Pulmonary artery endothelial cell (primary cell): ENCODE measurements at places on chromosomes 1 and 21. TPM values are rescaled to one million over a fixed set of nuclear protein-coding genes. Genes with fewer than 3 reads are reported as not detected.

RBM11 gene
- total RNA-seq = not detected in 2 replicates

DISC1 gene
- total RNA-seq = 10.1 and 10.9 TPM in 2 replicates

TRAF5 gene
- 14.4 and 14.8 TPM in 2 replicates for total RNA-seq

DIO1 gene
- total RNA-seq = not detected in 2 replicates

SPAG17 gene
- not detected in 2 replicates for total RNA-seq

CFHR2 gene
- total RNA-seq = not detected in 2 replicates

CAPN9 gene
- total RNA-seq = not detected in 2 replicates

ST6GALNAC5 gene
- not detected in 2 replicates for total RNA-seq

PDE4B gene
- total RNA-seq = 49.6 and 53.2 TPM in 2 replicates

ZMYND12 gene
- total RNA-seq = 0.28 and 0.40 TPM in 2 replicates

ZNF593OS gene
- not detected in 2 replicates for total RNA-seq

OR10J1 gene
- total RNA-seq = not detected in 2 replicates

NR1I3 gene
- not detected in 2 replicates for total RNA-seq

TNFAIP8L2 gene
- 0.13 and 0.35 TPM in 2 replicates for total RNA-seq

LCE1F gene
- total RNA-seq = not detected in 2 replicates

PAQR6 gene
- 0.07 TPM in 2 replicates for total RNA-seq

E2F2 gene
- 2.1 and 3.8 TPM in 2 replicates for total RNA-seq

IQGAP3 gene
- 19.1 and 37.9 TPM in 2 replicates for total RNA-seq

LRRC42 gene
- total RNA-seq = 23.4 and 25.3 TPM in 2 replicates

SYPL2 gene
- total RNA-seq = 0.04 TPM in 1 of 2 replicates, not detected in the other

FYB2 gene
- not detected in 2 replicates for total RNA-seq

CLDN8 gene
- total RNA-seq = not detected in 2 replicates

CLDN14 gene
- total RNA-seq = 0.66 and 0.99 TPM in 2 replicates

MTF1 gene
- total RNA-seq = 2.2 and 3.7 TPM in 2 replicates

TRIM45 gene
- total RNA-seq = 1.1 and 2.0 TPM in 2 replicates
